ENCODE measurements at places on chromosomes 5 and 9.

GRCh38 chr9:131366761-131367401 lies 27.0 kb upstream of the PRRC2B start:
- no peak for DNase-seq

DNA sequence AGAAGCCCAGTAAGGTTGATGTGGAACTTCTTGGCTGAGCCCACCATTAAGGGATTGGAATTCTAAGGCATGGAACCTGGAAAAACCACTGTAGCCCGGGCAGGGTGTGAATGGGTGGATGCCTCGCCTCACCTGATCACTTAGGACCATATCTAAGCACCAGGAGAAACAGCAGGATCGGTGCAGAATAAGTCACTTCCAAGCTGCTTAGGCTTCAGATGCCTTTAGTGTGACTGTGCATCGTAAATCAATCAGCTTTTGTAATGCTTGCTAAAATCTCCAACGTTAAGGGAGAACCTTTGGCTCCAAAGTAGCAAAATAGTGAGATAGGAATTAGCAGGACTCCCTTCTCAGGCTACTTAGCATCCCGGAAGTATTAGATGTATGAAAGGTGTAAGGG lies 103.9 kb upstream of the MEGF10 start:
- no peak for DNase-seq

DNA sequence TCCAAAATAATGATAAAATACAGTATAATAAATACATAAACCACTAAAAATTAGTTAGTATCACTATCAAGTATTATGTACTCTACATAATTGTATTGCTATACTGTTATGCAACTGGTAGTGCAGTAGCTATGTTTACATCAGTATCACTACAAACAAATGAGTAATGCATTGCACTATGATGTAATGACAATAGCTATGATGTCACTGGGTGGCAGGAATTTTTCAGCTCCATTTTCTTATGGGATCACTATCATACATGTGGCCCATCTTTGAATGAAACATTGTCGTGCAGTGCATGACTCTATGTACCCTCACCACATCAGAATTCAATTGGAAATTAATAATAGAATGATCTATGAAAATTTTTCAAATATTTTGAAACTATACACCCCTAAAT lies 201.3 kb downstream of the MPDZ start:
- no peak for DNase-seq

DNA sequence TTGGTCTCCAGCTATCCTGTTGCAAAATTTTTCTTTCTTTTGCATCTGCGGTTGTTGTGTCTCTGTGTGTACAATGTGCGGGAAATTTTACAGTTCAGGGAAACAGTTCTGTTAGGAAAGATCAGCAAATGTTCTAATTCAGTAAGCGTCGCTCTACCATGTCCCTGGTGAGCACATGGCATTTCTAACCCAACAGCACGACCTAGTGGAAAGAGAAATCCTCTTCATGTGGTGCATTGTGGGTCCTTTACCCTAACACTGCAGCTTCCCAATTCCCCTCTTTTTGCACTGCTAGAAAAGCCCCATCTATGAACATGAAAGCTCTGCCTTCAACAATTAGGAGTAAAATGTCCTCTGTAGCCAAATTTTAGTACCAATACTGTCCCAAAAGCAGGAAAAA lies 974.2 kb upstream of the CDH9 start:
- no peak for DNase-seq

Data from activated CD4-positive, alpha-beta T cell treated with anti-CD3 and anti-CD28 coated beads, Interleukin-2, Interleukin-6, amounts not matched to agents 100 ng/mL and 50 ng/mL, durations not matched to agents 16 hours and 8 hours (primary cell).